ENCODE measurements at places on chromosomes 6 and 20.

GRCh38 chr6:6004390-6004995 is 2.2 kb downstream of the NRN1 start:
- DNase-seq = no peak

DNA sequence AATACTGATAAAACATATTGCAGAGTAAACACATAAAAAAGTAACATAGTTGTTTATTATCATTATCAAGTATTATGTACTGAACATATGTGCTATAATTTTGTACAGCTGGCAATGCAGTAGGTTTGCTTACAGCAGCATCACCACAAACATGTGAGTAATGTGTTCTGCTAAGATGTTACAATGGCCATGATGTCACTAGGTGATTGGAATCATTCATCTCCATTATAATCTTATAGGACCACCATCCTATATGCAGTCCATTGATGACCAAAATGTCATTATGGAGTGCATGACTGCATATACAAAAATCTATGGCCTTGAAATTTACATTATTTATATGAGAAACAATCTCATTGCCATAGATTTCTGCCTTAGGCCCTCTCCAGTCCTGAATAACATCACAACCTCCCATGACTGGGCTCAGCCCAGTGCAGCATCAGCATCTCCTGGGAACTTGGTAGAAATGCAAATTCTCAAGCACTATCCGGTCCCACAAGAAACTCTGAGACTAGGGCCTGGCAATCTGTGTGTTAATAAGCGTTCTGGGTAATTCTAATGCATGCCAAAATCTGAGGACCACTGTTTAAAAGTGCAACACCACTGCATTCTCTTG is 352.0 kb upstream of the MARCKS start:
- no peak for DNase-seq

- DNase-seq = no peak
Observed at GRCh38 chr20:25313593-25313992, 65.7 kb downstream of the PYGB start.

- no peak for DNase-seq
Observed at GRCh38 chr6:73610444-73611275, 43.1 kb downstream of the SLC17A5 start.

DNA sequence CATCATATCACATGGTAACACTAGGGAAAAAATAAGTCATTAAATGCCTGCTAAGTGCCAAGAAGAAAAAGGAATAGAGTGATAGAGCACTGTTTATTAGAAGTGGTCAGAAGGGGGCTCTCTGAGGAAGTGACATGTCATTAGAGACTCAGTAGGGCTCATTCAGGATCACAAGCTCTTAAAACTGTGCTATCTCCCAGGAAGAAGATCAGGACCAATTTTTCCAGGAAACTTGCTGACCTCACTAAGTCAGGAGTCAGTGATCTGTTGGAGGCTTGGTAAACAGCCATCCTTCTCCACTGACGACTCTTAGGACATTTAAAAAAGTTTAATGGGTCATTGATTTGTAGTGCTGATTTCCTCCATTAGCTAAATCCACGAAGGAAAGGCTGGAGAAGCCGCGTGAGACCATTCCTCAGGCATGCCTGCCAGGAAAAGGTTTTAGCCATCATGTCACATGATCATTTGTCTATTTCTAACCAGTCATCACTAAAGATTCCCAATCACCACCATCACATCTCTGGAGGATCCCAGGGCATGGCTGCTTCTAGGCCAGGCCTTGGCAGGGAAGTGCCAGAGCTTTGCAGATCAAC is 5.9 kb upstream of the PTPN1 start:
- no peak for DNase-seq

DNA sequence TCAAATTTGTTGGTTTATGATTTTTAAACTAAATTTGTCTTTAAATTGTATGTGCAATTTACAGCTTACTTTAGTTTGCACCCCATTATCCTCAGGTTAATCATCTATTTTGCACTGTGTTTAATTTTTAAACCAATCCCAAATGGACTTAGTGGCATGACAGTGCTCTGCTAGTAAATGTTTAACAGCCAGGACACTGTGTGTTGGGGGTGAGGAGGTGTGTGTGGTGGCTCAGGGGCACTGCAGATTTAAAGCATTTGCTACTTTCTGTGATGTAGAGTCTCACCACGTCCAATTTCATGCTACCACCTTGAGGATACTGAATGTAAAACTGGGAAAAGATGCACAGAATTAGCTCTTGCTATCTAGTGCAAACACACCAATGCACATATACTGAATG is 225.7 kb downstream of the HAO1 start:
- no peak for DNase-seq

DNA sequence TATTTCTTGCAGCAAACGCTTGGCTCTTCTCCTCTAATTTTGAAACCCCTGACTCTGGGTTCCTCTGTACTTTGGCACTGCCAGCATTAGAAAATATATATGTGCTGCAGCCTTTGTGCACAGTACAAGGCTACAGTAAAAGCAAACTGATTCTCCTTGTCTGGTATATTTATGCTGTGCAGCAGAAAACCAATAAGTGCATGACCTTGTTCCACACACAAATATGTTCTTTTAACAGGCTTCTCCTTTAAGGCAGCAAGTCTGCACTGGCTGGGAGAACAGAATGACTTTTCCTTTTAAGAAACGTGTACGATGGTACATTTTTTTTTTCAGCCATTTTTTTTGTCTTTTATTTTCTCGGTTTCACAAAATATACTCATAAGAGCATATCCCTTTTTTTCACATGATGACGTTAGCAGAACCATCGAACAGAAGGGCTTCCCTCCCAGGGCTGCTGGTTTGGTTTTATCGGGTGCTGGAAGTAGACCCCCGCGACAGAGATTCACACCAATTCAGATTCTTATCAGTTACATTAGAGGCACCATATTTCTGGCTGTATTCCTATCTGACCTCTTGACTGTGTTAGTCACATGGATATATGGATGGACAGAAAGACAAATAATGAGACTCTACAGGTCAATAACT is 129.9 kb upstream of the ARID1B start:
- no peak for DNase-seq

- DNase-seq = no peak
Observed at GRCh38 chr6:138907167-138907566, 80.9 kb downstream of the REPS1 start.

DNA sequence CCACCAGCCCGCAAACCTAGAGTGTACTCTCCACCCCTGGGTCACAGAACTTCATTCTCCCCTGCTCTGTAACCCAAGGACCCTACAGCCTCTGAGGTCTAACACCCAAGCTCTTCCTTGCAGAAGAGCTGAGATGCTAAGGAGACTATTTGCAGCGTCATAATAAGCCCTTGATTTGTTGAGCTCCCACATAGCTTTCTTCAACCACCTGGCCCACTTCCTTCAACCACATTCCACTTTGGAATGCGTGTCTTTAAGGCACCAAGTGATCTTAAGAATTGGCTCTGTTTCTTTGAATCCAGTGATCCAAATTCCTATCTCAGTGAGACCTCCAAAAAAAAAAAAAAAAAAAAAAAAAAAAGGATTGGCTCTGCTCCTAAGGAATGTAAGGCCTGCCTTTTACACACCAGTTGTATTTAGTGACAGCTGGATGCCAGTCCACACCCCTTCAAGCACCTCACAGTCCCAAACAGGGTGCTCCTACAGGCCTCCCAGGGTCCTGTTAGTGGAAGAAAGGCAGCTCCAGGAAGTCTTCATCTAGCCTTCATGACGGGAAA is 106.2 kb downstream of the UBE3D start:
- DNase-seq = no peak

DNA sequence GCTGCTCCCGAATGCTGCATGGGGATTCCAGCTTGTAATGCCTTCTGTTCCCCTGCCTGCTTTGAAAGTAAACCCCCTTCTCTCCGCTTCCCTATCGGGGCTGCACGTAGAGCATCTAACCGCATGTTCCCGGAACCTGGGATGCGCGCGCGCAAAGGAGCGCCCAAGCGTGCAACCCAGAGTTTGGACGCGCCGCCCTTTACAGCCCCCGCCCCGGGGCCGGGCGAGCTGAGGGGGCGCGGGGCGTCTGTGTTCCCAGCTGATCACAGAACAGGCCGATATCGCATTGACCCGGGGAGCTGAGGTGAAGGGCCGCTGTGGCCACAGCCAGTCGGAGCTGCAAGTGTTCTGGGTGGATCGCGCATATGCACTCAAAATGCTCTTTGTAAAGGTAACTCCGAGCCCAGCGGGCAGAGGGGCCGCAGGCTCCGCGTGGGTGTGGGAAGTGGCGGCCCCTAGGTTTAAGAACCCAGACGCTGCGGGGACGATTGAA is 1.4 kb downstream of the LAMP5 start:
- DNase-seq = no peak

GRCh38 chr20:52805296-52805571 is 166.9 kb upstream of the TSHZ2 start:
- DNase-seq = no peak

DNA sequence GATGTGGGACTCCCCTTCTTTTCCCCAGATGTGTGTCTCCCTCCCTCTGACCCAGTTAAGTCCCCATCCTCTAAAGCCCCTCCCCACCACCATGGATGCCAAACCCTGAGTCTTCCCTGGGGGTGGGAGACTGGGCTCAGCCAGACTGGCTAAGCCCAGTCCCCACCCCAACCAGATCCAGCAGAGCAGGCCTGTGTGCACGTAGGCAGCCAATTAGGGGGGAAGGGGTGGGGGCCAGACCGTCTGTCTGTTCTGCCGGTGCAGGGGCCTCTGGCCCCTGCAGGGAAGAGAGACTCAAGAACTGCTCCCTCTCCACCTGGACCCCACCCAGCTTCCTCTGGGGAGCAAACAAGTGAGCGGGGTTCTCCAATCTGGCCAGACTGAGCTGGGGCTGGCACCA is 605 bp downstream of the COX4I2 start:
- no peak for DNase-seq

DNA sequence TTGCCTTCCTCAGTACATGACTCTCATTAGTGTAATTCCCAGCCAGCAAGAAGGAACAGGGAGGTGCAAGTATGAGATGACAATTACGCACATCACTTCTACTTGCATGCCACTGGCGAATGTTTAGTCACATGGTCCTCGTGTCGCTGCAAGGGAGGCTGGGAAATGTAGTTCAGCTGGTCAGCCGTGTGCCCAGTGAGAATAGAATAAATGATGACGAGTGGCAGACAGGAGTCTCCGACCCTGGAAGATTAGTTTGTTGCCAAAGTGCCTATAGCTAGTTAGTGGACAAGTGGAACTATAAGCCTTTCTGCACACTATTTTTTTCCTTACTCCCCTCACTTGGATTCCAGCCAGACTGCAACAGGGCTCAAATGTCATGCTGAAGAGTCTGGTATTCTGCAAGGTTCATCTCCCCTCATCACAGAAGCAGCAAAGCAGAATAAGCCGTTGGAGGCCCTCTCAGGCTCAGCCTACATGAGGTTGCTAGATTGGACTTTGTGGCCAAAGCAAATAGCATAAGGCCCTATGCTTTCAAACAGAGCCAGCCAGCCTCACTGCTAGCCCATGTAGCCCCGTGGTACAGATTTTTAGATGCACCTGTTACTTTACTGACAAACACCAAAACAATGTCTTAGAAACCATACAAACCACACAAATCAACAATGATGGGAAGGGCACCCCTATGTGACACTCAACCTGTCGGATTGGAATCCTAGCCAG is 9.7 kb downstream of the LINC00237 start:
- DNase-seq = no peak

DNA sequence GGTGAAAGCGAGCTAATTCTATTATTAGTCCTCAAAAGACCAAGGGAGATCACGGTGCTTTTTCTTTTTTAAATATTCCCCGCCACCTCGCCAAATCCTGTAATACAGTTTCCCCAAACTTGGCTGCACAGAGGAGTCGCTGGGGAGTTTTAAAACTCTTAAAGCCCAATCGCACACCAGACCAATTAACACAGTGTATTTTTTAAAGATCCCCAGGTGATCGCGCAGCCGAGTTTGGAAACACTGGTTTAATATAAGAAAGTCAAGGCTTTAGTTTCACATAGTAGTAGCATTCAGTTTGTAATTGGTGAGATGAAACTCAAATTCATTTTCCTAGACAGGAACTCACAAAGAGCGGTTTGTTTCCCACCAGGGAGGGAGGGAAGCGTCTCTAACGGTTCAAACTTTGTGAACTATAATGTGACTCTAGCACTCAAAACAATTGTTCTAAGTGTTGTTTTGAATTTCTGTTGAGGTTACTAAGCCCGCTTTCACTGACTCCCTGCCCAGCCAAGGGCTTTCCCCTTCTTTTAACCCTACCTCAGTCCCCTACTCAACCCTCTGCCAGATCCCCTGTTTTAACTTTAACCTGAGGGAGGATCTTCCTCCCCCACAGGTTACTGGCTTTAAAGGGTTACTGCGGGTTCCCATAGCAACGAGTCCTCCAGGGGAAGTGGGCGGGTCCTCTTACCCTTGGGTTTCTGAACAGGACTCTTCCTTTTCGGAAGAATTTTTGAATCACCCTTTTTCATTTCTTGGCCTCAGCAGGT is 25.7 kb upstream of the BTBD3 start:
- DNase-seq = no peak

DNA sequence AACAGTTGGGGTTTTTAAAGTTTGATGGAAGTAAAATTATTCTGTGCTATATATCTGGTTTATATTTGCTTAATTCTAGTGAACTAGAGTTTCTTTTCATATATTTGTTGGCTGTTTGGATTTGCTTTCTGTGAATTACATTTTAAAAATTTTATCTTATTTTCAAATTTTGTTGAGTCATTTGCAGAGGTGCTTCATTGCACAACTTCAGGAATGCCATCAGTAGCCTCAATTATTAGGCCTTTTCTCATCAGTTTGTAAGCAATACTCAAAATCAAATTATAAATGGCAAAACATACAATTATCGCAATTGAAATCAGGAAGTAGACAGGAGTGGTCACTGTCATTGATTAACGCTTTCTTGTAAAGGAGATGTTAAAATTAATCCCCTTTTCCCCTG is 96.9 kb downstream of the UBE3D start:
- DNase-seq = no peak

GRCh38 chr6:122604676-122605075 is 5.5 kb upstream of the PKIB start:
- no peak for DNase-seq

- no peak for DNase-seq
Observed at GRCh38 chr6:3726421-3726820, 25.1 kb downstream of the PXDC1 start.

DNA sequence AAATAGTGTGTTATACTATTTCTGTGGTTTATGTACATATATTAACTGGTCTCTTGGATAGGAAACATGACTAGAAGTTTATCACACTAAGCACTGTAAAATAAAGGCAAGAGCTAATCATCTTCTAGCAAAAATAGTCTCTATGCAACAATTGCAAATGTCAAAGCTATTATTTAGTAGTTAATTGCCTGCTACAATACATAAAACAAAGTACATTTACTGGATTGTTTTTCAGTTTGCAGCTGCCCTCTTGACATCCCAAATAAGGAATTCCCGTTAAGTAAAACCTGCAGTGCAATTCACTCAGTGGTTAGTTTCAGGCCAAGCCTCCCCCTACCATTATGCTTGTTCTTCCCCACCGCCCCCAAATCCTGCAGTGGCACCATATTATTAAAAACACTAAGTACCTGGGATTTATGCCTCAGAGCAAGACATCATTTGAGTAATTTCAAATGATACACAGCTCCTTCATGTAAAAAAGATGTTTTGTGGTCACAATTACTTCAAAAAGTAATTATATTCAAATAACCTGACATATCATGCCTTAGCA is 1.6 kb upstream of the ATP5F1E start:
- peak; percentile 39 for DNase-seq

All from stimulated activated effector memory CD8-positive, alpha-beta T cell treated with anti-CD3 and anti-CD28 coated beads, Interleukin-12 subunit alpha, Interleukin-12 subunit beta, amount 100 ng/mL, for 72 hours (primary cell).